Stimulated activated CD8-positive, alpha-beta memory T cell treated with anti-CD3 and anti-CD28 coated beads, Interleukin-7, amount 100 ng/mL, for 1 hour (primary cell): ENCODE measurements at places on chromosomes 5 and 9.

DNA sequence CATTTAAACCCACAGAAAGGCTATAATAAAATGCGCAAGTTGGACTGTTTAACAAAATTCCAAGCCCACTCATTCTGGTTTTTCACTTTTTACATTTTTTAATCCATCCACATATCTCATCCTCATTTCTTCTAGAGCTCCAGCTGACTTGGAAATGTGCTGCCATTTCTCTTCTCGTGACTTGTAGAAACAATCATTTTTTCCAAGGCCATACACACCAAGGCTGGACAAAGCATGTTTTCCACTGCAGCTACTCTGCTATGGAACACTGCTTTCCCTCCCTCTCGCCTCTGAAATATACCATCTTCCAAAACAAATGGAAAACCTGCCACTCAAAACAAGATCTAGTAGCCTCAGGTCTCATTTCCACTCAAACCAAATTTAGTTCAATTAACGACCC is 141.1 kb downstream of the ESM1 start:
- no peak for DNase-seq

GRCh38 chr9:93576258-93577077 is at the start of gene PHF2:
Gene PHF2 (plus strand): TSS chr9:93576584. CDS start chr9:93576774, 190 bp downstream.
- no peak for DNase-seq

GRCh38 chr5:95761771-95762651 is 30.9 kb downstream of the RHOBTB3 start:
- DNase-seq: no peak

DNA sequence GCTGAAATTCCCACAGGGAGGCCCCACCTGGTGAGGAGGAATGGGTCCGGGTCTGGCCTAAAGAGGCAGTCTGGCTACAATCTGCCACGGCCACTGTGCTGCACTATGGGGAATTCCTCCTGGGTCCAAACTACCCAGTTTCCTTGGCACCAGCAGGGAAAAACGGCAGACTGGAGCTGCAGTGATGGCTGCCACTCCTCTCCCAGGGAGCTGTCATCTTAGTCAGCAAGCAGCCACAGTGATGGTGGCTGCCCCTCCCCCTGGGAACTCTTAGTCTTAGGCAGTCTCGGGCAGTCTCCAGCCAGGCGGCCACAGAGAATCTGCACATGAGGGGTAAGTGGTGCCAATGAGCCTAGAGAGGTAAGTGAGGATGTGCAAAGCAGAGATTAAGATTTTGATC is 205.8 kb downstream of the TMEM38B start:
- DNase-seq: no peak

DNA sequence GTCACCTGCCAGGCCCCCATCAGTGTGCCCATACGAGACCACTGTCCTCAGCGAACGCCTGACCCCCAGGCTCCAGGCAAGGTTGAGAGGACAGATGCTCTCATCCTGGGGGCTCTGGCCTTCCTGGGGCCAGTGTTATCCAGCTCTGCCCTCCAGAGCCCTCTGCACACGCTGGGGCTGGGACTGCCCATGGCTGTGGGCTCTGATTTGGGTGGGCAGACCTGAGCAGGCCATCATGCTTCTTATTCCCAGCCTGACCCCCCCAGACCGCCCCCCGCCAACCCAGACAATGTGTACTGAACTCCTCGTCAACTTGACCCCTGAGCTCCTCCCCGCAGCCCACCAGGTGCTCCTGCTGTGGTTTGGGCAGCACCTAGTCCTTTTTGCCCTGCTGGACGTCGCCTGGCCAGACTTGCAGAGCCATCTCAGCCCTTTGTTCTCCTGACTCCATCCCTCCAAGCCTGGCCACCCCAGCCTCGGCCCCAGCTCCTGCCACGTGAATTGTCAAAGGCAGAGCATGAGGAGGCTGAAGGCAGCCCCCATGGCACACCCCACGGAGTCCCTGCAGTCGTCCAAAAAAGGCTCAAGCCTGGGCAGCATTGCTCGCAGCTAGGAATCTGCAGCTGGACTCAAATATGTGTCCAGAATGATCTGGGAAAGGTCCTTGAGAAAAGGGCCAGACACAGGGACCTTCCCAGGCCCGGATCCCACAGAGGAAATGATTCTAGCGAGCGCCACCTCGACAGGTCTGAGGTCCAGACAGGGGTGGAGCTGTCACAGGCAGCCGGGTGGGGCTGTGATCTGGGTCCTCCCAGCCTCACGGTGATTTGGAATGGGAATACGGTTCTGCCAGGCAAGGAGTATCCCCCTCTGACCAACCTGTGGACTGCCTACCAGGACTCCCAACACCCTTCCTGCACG is 87.0 kb downstream of the ADAMTS2 start:
- no peak for DNase-seq

- no peak for DNase-seq
Measured at GRCh38 chr9:128208946-128209669, 5.9 kb downstream of the DNM1 start.

DNA sequence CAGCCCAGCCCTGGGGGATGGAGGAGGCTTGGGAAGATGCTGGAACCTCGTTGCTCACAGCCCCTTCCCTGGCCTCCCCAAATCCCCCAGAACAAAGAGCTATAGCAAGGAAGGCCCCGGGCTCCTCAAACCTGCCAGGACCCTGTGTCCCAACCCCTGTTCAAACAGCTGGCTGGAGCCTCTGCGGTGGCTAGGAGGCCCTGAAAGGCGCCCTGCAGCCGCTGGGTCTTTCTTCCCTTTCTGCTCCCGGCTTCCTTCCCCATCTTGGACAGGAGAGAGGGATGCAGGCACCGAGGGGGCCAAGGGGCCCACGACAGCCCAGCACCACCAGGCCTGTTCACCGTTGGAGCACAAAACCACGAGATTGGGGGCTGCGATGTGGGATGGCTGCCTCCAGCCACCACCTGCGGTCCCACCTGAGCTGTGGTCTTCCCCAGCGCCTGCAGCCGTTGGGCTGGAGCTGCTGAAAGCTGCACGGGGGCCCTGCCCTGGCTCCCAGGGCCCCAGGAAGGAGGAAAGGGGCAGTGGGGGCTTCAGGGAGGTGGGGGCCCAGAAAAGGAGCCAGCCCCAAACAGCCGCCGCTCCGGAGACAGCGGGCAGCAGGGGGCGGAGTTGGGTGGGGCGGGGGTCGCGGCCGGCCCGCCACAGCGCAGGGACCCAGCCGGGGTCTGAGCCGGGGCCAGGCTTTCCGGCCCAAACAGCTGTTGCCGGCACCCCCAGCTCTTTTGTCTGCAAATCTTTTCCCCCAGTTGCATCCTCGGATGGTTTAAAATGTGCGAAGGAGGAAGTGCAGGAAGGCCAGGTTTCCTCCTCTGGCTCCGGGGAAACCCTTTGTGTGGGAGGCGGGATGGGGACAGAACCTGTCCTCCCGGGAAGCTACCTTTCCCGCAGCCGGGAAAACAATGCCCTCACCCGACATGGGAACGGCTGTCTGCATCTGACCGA is 16.1 kb downstream of the NOTCH1 start:
- DNase-seq: no peak

- DNase-seq: no peak
Measured at GRCh38 chr5:144198386-144198785, 27.7 kb downstream of the KCTD16 start.

DNA sequence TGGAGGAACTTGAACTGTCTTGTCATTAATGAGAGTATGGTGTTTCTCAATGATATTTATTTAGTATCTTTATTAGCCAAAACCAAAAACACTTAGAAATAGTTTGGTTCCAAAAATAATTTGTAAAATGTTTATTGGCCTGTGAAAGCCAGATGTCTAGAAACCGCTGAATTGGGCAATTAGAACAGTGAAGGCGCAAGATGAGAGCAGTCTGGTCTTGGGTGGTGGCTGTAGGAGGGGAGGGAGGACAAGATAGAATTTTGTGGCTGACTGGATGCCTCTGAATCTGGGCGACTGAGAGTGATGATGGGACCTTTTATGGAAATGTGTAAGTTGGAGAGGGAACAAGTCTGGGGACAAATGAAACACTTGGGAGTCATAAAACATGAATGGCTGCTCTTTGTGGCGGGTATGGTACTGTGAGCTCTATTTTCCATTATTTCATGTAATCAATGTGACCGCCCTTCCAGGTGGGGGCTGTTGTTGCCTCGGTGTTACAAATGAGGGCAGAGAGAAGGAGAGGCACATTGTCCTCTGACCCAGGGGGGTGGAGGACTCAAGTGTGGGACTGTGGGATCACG is 35.5 kb downstream of the PDZD2 start:
- no peak for DNase-seq

GRCh38 chr9:8232726-8233125 is 433.1 kb upstream of the DMAC1 start:
- no peak for DNase-seq

- DNase-seq: no peak
Measured at GRCh38 chr5:113169720-113170119, 193.1 kb downstream of the DCP2 start.

DNA sequence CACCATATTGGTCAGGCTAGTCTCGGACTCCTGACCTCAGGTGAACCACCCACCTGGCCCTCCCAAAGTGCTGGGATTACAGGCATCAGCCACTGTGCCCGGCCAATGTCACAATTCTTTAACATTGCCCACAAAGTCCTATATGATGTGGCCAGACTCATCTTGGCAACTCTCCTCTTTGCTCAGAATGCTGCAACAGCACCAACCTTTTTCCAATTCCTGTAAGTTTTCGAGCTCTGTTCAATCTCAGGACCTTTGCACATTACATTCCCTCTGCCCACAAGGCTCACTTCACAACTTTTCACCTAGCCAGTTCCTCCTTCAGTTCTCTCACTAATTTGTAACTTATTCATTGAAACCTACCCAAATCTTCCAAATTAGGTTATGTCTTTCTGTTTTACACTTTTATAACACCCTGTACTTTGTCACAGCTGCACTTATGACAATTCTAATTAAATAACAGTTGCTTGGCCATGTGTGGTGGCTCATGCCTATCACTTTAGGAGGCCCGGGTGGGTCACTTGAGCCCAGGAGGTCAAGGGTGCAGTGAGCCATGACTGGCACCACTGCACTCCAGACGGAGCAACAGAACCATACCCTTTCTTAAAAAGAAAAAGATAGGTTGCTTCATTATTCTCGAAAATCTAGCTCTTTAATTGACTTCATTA is 30.9 kb upstream of the GLDC start:
- DNase-seq: no peak

- DNase-seq: no peak
Measured at GRCh38 chr9:122096620-122097415, 3.7 kb upstream of the TTLL11 start.

- DNase-seq: no peak
Measured at GRCh38 chr9:14341437-14342122, 27.6 kb upstream of the NFIB start.

DNA sequence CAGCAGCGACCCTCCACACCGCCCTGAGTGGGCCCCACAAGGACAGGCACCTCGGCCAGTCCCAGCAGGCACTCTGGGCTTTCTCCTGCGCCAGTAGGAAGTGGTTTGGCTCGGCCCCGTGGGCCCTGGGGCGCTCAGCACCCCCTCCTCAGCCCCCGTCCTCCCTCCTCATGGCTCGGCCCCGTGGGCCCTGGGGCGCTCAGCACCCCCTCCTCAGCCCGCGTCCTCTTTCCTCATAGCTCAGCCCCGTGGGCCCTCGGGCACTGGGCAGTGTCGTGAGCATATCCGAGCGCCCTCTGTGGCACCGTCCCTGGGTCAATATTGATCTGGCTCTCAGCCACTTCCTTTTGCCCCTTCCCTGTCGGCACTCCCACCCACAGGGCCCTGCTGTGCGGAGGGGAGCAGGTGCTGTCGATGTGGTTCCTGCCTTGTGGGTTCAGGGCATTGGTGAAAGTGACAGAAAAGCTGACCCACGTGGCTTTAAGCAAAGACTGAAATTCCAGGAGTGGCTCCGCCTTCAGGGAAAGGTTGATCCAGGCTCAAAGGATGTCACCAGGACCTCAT is 5.5 kb upstream of the SCGB3A1 start:
- no peak for DNase-seq

- peak; percentile 23 for DNase-seq
Measured at GRCh38 chr5:143002459-143003327, 232.5 kb downstream of the ARHGAP26 start.

DNA sequence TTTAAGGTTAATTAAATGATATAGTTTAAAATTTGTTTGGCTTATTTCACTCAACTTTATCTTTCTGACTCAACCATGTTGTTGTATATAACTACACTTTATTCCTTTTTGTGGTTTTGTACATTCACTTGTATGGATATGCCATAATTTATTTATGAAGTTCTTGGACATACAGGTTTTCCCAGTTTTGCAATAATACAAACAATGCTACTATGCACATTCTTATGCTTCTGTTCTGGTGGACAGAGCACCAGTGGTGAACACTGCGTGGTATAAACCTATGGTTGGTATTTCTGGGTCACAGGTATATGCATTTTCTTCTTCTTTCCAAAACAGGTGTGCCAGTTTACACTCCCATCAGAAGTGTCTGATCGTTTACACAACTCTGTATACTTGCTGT is 35.7 kb upstream of the TRIM14 start:
- no peak for DNase-seq

DNA sequence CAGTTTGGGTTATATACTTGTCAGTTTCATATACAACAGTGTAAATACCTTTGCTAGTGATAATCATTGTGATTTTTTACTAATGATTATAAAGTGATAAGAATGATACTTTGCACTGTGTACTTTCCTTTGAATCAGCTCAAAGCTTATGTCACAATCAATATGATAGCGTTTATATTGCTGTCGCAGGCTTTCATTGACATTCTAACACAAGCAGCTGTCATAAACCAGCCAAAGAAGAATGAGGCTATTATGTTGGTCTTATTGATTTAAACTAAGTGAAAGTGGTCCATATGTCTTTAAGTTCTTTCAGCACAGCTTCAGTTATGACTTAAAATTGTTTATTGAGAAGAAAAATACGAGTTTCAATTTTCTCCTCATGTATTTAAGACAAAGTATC is 272.7 kb upstream of the RGMB start:
- no peak for DNase-seq

DNA sequence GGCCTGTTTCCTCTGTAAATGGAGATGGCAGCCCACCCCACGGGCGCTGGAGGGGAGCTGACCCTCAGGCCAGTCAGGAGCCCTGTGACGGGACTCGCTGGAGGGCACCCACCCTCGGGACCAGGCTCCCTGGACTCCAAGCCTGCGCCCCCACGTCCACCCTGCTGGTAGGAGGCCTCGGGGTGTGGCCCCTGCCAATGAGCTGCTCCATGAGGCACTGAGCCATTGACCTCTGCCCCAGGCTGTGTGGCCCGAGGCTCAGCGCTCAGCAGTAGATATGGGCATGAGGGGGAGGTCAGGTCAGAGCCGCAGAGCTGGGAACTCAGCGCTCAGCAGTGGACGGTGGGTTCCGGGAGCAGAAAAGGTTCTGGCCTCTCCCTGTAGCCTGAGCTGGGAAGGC is 52.3 kb upstream of the EGFL7 start:
- no peak for DNase-seq

DNA sequence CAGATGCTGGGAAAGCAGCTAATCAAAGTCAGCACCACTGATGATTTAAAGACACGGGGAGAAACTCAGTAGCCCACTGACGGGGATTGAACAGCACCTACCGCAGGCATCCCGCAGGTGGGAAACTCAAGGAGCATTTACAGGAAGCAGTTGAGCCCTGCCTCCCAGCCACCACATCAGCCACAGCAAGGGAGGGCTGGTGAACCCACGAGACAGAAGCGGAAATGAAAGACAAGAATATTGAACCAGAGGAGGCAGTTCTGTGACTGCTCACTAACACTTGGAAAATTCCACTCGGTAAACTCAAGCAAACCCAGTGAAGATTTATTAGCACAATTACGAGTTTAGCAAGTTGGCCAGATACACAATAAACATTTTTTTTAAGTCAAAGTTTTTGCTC is 10.6 kb upstream of the FAM163B start:
- peak; percentile 23 for DNase-seq

GRCh38 chr5:179758955-179759354 is 26.3 kb downstream of the MAML1 start:
- no peak for DNase-seq

- DNase-seq: no peak
Measured at GRCh38 chr9:127812936-127813675, 10.4 kb downstream of the FPGS start.
